ENCODE measurements at places on chromosomes 2 and 18.

GRCh38 chr18:65477455-65477854 lies 273.4 kb upstream of the CDH7 start:
- DNase-seq: no peak

DNA sequence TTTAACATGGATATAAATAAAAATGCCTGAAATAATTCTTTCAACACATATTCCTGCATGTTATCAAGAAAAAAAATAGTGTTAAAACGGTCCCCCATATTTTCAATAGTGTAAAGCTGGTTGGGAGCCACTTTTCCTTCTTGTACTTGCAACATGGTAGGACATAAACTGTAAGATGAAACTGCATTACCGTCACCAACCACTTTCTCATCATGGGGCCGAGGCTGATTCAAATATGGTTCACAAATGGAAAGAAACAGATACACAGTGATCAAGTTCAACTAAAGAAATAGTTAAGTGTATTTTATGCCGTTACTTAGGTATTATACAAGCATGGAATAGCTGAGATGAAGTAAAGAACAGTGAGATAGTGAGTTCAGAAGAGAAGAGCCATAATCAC lies 360.7 kb downstream of the ZEB2 start:
- no peak for DNase-seq

GRCh38 chr2:237280939-237281338 lies 133.0 kb downstream of the COL6A3 start:
- no peak for DNase-seq

DNA sequence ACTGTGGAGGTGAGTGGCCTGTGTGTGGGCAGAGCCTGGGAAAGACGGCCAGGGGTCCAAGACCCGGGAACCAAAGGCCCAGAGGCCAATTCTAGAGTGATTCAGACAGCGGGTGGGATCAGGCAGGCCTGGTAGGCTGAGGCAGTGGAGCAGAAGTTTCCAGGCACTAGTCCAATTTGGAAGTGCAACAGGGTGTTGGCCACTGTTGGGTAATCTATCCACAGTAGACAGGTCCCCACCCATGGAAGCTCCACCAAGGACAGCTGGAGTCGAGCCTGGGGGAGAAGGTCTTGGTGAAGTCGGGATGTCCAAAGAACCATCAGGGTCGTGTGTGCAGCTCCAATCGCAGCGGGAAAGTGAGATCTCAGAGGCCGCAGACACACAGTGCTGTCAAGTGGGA lies 125.8 kb upstream of the COPS8 start:
- no peak for DNase-seq

- no peak for DNase-seq
Measured at GRCh38 chr2:134279417-134279816, 25.5 kb downstream of the MGAT5 start.
